ENCODE measurements at places on chromosomes 16 and 17.

- no peak for DNase-seq
These were observed 197.4 kb downstream of the C16orf95 start for GRCh38 chr16:87119748-87120147.

DNA sequence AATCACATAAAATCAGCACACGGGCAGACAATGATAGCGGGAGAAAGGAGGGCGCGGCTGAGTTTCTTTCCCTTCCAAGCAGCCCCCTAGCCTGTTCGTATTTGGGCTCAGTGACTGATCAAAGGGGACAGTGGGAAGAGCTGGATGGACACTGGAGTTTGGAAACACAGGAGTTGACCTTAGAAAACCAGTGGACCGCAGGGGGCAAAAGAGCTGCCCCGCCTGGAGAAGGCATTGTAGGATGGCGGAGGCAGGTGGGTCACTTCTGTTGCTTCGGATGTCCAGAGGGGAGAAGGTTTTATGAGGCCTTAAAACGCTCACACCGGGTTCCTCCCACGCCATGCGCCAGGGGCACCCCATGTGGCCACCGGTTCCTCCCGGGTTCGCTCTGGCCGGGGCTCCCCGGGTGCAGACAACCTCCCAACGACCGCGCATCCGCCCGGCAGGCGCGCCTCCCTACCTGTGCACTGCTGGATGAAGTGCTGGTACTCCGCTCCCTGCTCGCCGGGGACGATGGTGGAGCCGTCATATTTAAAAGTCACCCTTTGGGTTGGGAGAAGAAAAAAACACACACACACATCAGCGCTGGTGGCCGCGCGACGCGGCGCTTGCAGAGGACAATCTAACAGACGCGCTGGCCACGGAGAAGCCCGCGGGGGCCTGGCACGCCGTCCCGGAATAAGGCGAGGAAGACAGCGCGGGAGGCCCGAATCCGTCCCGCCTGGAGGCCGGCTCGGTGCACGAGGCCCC, 662 bp downstream of the COTL1 start:
- no peak for DNase-seq

DNA sequence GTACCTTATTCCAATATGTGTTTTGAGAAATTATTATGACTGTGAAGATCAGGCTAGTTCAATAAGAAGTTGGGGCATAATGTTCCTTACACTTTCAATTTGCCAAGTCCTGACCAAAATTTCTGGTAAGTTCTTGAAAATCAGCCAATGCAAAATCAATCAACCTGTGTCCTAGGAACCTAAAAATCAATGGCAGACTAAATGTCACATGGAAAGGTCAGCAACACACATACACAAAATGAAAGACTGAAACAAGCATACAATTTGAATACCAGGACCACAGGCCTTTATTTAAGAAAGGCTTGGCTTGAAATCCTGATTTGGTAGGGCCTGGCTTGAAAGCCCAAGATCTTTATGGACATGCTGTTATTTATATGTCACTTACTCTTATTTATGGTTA, 155.5 kb upstream of the ZKSCAN2 start:
- no peak for DNase-seq

DNA sequence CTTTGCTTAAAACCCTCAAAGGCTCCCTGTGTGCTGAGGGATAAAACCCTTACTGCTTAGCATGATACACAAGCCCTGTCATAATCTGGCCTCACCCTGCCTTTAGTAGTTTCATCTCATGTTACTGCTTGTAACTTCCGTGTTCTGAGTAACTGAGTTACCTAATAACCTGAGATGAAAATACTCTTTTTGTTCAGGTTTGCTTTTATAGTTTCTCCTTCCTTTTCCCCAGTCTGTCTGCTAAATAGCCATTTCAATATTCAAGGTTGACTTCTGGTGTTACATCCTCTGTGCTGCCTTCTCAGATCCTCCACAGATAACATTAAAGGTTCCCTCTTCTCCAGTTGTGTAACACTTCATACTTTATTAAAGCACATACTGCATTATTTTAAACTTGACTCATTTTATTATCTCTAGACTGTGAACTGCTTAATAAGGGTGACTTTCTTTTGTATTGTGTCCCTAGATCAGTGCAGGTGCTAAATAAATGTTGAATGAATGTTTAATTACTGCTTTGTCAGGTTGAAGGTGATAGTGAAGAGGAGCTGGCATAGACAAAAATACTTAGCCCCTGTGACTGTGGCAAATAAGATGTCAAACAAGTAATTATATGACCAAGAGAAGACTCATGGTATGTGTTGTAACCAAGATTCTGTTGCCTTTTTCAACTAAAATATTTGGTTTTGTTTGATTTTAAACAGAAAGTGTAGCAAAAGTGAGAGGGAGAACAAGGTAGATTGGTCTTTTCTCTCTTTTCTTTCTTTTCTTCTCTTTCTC, 47.8 kb downstream of the NFAT5 start:
- no peak for DNase-seq
